Cerebellar nuclear complex (tissue), 1 donor: ENCODE measurements at places on chromosomes 5 and 9.

DNA sequence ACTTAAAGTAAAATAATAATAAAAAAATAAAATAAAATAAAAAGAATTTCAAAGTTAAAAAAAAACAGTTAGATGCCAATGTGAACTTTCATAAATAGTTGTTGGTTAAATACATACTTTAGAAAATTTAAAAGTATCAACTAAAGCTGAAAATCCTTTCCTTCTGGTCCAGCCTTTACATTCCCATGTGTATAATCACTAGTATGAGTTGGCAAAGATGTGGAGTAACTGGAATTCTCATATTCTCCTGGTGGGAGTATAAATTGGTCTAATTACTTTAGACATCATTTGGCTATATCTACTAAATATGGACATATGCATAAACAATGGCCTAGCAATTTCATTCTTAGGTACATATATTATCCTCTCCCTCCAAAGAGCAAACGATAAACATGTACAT lies 619.9 kb downstream of the PTPRD start:
- no peak for DNase-seq

- DNase-seq: no peak
These were observed 173.3 kb upstream of the HMHB1 start for GRCh38 chr5:143638654-143639053.

DNA sequence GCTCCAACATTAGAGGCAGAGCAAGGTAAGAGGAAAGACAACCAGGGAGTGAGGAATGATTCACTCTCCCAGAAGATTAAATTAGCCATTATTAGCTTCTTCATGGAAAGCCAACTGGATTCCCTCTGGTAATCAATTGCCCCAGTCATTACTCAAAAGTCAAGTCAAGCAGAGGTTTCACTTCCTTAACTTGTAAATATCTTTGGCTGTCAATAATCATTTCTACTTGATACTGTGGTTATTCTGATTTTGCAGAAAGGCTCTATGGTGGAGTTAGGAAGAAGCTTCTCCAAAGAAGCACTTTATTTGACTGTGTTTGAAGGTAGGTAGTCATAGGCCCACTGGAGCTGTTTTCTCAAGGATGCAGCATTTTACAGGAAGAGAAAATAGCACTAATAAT lies 78.0 kb downstream of the JAKMIP2 start:
- no peak for DNase-seq

- no peak for DNase-seq
These were observed 9.5 kb upstream of the NADK2 start for GRCh38 chr5:36251218-36251617.

- DNase-seq: no peak
These were observed 4.9 kb downstream of the RXFP3 start for GRCh38 chr5:33941090-33941489.

- DNase-seq: no peak
These were observed 379.9 kb upstream of the ACTBL2 start for GRCh38 chr5:57862471-57862911.

GRCh38 chr9:9749591-9749990 lies 863.2 kb downstream of the PTPRD start:
- no peak for DNase-seq

DNA sequence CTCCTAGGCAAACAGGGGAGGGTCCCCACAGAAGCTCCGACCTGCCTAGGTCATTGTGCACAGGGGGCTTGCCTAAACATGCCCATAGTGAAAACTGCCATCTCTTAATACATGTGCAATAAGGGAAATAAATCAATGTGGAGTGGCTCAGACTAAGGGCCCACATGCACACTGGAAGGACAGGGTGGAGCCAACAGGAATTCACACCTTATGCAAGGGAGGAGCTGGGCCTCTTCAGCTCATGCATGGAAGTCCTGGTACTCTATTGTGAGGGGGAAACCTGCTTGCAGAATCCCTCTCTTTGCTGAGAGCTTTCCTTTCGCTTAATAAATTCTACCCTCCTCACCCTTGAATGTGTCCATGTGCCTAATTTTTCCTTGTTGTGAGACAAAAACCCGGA lies 815.8 kb downstream of the EFNA5 start:
- DNase-seq: no peak

GRCh38 chr5:177448244-177448950 lies 1.8 kb downstream of the PRR7 start:
- DNase-seq: no peak
